ENCODE measurements at places on chromosomes 6 and 20.

- no peak for DNase-seq
Measured at GRCh38 chr6:11762794-11763459, 15.7 kb downstream of the ADTRP start.

DNA sequence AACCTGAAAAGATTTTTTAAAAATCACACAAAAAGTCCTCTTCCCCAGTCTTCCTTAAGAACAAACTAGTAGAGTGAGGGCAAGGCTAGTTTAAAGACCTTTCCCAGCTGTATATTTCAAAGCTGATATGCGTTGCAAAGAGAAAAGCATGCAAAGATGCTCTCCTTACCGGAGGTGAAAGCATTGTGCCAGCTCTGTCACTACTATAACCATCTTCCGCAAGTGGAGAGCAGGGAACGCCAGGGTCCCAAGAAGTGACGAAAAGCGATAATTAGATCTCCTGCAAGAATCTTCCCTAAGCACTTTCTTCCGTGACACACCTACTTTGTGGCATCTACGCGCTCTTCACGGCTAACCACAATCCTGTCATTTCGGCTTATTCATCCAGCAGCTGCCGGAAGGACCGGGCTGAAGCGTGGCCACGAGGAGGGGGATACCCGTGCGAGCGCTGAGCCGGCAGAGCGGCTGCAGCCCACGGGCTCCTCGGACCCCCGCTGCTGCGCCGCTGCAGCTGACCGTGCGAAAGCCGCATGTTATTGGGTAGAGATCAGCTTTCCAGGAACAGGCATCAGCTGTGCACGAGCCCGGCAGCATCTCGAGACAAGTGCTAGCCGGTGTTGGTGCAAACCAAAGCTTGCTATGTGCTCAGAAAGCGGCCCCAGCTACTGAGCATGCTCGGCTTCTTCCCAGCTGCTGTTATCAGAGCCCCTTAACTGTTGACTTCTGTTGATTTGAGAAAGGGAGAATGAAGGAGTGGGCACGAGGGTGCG, 57.2 kb upstream of the ARHGAP18 start:
- DNase-seq, result no peak

DNA sequence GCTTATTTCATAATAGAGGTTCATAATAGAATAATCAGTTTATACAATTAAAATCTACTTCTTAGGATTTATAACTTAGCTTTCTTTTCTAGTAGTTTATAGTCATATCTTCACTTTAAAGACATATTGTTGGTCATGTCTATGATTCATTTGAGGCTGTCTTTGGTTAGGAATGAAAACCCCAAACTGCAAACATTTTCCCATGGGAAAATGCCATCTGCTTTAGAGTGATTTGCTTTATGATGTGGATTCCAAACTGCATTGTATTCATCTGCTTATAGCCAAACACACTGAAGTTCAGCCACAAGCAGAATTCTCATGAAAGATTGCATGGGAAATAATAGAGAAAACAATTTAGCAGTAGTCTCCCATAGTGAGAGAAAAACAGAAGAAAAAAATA, 128.0 kb downstream of the RFPL4B start:
- no peak for DNase-seq

GRCh38 chr6:106128981-106129781, 43.0 kb downstream of the PRDM1 start:
- no peak for DNase-seq

DNA sequence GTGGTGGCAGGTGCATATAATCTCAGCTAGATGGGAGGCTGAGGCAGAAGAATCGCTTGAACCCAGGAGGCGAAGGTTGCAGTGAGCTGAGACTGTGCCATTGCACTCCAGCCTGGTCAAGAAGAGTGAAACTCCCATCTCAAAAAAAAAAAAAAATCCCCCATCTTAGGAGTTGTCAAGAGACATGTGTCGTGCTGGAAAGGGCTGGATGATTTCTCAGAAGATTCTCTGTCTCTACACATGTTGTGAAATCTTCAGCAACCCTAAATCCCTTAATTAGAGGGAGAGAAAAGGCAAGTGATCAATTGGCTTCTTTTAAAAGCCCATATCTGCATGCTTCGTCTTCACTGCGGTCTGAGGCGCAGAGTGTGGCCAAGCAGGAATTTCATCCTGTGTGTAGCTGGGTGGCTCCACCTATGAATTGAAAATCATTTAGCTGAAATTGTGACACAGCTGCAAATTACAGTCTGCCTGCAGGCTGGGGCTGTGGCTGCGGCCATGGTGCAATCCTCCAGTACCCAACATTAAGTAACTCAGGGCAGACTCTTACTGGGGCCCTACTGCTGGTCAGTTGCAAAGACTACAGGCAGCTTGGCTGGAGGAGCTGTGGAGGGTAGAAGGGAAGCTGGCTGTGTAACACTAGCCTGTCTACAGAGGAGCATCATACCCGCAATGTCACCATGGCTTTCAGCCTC, 3.2 kb upstream of the TGM3 start:
- no peak for DNase-seq

- no peak for DNase-seq
Measured at GRCh38 chr6:146153040-146153758, 124.3 kb downstream of the GRM1 start.

DNA sequence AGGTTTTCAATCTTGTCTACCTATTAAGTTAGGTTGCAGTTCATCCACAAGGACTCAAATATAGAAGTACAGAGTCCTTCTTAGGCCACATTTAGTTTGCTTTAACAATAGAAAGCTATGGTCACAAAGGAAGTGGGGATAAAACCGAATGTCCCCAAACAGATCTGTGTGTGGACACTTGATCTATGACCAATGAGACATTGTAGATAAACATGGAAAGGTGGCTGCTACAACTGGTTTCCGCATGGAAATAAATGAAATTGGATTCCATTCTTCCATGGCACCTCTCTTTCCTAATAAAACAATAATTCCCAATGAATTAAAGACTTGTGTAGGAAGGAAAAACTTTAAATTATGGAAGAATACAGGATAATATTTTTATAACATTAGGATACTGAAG, 20.4 kb upstream of the DOK5 start:
- no peak for DNase-seq

- no peak for DNase-seq
Measured at GRCh38 chr6:105474234-105474633, 71.4 kb upstream of the PREP start.

DNA sequence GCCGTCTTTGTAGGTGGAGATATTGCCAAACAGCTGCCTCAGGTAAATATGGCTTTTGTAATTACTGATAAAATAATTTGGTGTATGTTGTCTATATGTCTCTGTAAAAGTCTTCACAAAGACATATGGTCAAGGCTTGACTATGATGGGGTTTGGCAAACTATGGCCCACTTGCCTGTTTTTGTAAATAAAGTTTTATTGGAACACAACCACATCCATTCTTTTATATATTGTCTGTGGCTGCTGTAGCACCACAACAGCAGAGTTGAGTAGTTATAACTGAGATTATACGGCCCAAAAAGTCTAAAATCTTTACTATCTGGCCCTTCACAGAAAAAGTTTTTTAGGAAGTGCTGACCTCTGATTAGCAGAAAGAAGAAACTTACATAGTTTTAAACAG, 133.6 kb downstream of the DNAH8 start:
- DNase-seq, result no peak

- DNase-seq, result no peak
Measured at GRCh38 chr20:56778765-56779195, 149.7 kb downstream of the TFAP2C start.

GRCh38 chr20:57782631-57783041, 72.8 kb upstream of the PMEPA1 start:
- no peak for DNase-seq

DNA sequence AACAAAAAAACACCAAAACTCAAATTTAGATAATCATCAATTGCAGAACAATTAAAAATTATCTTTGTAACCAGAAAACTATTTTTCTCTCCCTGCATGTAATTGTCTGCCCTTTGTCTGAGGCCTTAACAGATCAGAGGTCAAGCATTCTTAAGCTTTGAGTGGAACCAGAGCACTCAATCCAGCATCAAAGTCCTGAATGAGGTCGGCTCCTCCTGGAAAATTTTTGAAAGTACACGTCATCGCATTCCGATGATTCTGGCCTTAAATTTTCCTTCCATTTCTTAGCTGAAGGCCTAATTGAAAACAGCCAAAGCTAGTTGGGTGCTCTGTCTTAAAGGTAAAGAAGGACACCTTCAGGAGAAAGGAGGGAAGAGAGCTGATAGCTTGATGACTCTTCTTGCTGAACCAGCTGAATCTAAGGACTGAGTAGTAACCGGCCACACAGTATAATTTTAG, 510.2 kb upstream of the SULF2 start:
- peak; percentile 93 for DNase-seq

DNA sequence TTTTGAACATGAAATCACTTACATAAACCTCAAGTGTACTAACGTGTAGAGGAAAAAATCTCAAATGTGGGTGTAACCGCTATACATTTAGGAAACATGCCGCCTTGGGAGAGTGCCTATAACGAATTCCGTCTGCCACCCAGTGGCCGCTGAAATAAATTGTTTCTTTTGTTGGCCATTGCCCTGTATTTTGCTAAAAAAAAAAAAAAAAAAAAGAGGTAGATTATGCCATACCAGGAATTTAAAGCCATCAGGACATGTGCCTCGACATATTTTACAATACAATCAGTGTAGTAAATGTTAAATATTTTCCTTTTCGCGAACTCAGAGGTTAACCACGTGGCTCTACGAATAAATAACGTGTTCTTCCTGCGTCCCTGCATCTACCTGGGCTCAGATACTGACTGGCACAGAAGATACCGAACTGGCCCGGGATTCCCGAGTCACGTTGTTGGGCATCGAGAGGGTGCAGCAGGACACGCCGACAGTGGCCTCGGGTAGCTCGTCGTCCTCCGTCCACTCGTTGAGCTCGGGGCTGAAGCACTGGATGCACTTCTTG, 14.3 kb downstream of the KLHL31 start:
- DNase-seq, result no peak

DNA sequence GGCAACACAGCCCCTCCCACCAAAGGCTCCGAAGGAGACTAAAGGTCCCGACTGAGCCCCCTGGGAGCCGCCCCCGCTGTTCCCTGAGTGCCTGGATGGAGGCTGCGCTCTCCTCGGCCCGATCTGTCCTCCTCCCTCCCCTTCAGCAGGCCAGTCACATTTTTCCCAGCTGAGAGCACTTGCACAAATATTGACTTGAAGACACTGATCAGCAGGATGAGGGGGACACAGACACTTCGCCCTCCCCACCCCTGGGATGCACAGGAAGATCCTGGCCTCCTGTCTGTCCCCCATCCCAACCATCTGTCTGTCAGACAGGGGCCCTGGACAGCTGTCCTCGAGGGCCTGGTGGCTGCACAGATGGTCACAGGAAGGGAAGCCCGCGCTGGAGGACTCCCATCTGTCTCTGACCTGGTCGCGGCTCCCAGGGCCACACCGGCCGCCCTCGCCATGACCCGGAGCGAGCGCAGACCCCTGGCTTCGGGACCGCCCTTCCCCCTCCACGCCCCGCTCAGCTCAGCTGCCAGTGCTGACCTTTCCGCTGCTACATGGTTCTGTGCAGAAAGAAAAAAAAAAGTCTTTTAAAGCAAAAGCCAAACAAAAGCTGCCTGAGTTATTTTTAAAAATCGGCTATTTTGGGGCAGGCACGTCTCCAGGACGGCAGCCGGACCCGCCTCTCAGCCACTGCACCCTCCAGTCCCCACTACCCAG, 11.1 kb downstream of the LAMA5 start:
- DNase-seq, result no peak

DNA sequence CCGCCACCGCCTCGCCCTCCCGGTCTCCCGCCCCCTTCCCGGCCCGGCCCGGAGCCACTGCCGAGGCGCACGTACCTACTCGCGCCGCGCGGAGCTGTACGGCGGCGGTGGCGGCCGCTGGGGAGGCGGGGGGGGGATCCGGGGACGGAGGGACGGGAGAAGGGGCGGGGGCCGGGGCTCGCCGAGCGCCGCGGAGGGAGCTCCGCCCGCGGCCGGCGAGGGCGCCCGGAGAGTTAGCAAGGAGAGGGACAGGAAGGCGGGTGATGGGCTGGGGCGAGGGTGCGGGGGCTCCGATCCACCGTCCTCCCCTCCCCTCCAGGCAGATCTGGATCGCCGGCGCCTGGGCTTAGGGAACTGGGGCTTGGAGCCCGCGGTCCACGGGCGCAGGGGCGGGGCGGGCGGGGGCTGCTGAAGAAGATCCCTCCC, 548 bp upstream of the TMEM74B start:
- no peak for DNase-seq

DNA sequence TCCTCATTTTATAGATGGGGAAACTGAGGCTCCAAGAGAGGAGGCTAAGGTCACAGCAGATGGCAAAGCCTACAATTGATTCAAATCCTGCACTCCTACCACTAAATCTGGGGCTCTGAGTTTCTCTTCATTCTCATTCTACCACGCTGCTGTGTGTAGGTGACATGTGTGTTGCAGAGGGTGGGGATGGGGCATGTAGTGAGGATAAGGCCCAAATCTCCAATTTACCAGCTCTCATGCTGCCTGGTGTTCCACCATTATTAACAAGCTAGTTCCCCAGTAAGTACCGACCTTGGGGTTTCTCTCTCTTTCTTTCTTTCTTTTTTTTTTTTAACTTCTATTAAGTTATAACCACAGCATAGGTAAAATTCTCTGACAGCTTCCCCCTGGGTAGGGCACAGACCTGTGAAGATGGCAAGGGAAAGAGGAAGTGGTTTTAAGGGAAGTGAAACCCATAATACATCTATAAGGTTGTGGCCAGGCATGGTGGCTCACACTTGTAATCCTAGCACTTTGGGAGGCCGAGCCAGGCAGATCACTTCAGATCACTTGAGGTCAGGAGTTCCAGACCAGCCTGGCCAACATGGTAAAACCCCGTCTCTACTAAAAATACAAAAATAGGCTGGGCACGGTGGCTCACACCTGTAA, 13.0 kb upstream of the MATN4 start:
- no peak for DNase-seq

DNA sequence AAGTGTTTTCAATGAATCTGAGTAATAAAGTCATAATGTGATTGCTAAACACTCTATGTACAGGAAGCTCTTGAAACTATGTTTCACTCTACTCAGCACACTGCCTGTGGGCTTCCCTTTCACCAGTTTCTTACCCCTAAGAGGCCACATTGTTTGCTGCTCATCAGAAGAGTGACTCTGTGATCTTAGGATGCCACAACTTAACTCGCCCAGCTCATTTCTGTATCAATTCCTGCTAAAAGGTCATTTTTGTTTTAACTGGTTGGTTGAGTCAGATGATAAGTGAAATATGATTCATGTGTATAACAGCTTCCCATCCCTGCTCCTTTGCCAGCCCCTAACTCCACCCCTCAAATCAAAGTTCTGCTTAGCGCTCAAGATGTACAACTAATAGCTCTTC, 9.8 kb upstream of the NDUFAF4 start:
- no peak for DNase-seq

All from iPS DF 19.7 (cell line).